ENCODE measurements at places on chromosomes 16 and 17. TPM values are rescaled to one million over a fixed set of nuclear protein-coding genes. Genes with fewer than 3 reads are reported as not detected.

Gene NUPR1
- polyA plus RNA-seq = 25.9 TPM

Gene SDR42E2
- polyA plus RNA-seq = not detected

Gene FKBP10
- polyA plus RNA-seq = 121 TPM

Gene NPW
- 1.2 TPM for polyA plus RNA-seq

Gene STAC2
- 0.16 TPM for polyA plus RNA-seq

Gene TP53TG3B
- not detected for polyA plus RNA-seq

Gene IGSF6
- polyA plus RNA-seq = not detected

Gene SLC2A4
- polyA plus RNA-seq = 0.17 TPM

Gene TP53TG3
- polyA plus RNA-seq = 0.96 TPM

Gene GALR2
- 0.59 TPM for polyA plus RNA-seq

Gene PRSS36
- 0.75 TPM for polyA plus RNA-seq

Gene KRT12
- polyA plus RNA-seq = not detected

DNA sequence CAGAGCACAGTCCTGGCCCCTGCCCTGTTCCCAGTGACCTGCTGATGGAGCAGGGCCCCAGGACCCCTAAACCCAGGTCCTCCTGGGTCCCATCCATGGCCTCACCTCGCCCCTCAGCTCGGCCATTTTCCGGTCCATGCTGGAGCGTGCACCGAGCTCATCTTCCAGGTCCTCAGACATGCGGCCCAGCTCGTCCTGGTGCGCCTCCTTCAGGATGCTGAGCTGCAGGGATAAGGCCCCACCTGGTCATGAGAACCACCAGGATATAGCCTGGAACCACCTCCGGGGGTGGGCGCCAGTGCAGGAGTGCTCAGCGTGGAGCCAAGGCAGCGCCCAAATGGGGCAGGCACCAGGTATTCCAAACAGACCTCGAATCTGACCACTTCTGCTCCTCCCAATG is 17.9 kb downstream of the CCDC102A start:
- DNase-seq = no peak

GRCh38 chr16:27174007-27174406 is 29.3 kb upstream of the KDM8 start:
- no peak for DNase-seq

- DNase-seq = no peak
These were observed 62.0 kb upstream of the MARCHF10 start for GRCh38 chr17:62870030-62870541.

DNA sequence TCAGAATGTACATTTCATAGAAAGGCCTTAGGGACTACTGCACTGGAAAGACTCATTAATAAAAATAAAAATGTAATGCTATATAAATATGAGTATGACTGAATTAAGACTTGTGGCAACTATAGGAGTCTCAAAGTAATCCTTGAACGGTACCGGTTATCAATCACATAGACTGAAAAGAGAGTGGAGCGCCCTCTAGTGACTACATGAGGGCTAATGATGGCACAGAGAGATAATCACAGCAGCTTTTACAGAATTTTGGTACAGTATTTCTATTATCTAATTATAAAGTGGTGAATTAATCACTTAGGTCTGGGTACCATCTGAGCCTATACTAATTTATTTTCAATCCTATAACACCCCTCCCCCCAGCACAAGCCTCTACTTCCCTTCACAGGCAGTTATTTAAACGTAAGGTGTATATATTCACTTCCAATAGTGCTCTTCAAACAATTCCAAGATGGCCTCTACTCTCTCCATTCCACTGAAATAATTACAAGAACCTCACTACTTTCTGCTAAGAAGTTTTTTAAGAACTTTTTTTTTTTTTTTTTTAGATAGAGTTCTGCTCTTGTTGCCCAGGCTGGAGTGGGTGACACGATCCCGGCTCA is 40.7 kb upstream of the ANKFY1 start:
- peak; percentile 52 for DNase-seq

DNA sequence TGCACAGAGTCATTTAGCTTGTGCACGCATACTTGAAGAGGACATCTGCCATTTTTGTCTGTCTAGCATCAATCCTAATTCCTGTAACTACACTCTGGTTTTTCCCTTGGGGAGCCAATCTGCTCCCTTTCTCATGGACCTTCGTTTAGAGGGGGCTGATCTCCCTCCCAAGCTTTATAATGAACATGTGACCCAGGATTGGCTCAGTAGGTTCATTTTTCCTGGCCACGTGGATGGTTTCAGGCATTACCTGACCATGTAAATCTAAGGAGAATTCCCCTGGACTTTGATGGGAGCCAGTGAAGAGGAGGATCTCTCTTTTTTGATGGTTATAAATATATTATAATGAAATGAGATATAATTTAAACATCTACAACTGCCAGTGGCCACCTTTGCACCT is 56.8 kb upstream of the HS3ST2 start:
- DNase-seq = no peak

GRCh38 chr16:11562411-11562810 is 24.3 kb downstream of the LITAF start:
- DNase-seq = no peak

GRCh38 chr17:510226-510917 is 157.8 kb upstream of the RPH3AL start:
- DNase-seq = no peak

DNA sequence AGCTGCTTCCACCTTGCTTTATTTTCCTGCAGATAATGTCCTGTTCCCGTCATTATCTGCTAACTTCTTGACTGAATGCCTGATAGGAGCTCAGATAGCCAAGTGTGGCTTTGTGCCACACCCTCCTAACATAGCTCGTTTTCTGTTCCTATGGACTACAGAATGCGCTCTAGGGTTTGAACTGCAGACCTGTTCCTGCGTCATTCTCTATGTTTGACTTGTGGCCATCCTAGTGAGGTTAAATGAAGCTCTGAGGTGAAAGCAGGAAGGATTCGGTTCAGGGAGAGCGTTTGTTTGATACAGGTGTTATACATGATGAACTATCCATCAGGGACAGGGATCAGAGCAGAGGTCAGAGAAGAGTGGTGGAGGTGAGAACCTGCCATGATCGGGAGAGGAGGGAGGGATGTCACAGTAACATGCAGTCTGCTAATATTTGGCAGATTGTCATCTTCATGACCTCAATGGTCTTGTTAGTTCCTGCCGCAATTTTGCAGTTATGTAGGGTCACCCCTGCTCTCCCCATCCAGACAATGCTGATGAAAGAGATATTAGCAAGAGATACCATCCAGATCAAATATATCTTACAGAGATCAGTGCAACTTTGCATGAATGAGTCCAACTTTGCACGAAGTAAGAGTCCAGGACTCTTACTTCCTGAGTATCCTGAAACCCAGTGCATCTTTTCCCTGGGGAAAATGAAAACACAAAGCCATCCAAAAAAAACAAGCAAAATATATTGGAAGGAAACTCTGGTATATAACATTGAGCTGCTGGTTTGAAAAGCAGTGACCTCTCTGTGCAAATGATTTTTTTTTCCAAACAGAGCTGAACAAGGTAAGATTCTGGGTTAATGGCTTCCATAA is 32.8 kb downstream of the MPHOSPH6 start:
- no peak for DNase-seq

- DNase-seq = no peak
These were observed 10.5 kb upstream of the KRT19 start for GRCh38 chr17:41538565-41538991.

GRCh38 chr16:84529607-84530006 is 25.1 kb upstream of the MEAK7 start:
- no peak for DNase-seq

DNA sequence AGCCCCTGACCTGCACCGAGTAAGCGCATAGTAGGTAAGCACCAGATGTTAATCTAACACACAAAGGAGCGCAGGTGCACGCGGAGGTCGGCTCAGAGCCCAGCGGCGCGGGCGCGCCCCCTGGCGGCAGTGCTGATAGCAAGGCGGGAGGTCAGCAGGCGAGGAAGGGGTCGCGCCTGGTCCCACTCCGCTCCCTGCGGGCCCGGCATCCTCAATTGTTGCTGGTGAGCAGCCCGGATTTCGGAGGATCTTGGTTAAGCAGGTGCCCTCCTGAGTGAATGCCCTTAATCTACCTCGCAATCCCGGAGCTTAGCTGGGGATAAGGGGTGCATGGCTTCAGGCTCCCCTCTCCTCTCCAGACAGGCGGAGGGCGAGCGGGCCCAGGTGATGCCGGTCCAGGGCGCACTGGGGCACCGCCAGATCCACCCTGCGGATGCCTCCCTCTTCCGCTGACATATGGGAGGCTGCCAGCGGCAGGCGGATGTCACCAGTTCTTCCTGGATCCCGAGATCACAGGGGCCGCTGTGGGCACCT is 4.0 kb upstream of the WNT3 start:
- no peak for DNase-seq

- peak; percentile 54 for DNase-seq
These were observed 8.2 kb upstream of the CSNK1D start for GRCh38 chr17:82281502-82282238.

DNA sequence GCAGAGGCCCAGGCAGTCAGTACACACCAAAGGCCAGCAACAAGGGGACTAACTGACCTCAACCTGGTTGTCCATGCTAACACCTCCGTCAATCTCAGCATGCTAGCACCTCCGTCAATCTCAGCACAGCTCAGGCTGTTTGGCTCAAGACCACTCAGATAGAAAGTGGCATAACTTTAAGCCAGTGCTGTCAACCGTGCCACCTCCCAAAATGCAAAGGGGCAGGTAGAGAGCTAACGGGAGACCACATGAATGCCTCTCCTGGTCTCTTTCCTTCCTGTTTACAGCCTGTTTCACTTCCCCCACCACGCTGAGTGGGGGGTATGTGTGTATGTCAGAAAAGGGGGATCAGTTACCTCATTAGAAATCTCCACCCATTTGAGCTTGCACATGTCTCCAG is 3.3 kb downstream of the UBTF start:
- DNase-seq = no peak

- no peak for DNase-seq
These were observed 30.5 kb downstream of the CDH13 start for GRCh38 chr16:82657239-82657638.

DNA sequence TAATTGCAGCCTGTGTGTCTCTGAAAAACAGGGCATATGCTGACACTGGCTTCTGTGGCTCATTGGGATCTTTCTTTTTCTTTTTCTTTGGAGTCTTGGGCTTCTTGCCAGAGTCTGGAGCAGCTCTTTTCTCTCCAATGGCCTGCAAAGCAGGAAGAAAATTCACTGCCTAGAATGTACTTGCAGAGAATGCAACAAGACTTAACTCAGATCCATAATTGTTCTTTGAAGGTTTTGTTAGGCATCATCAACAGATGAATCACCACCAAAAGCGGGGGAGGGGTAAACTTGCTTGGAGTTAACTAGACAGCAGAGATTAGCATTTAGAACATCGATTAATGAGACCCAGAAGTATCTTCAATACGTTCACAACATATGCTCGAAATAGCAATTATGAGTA is 100.9 kb downstream of the TOX3 start:
- DNase-seq = no peak

DNA sequence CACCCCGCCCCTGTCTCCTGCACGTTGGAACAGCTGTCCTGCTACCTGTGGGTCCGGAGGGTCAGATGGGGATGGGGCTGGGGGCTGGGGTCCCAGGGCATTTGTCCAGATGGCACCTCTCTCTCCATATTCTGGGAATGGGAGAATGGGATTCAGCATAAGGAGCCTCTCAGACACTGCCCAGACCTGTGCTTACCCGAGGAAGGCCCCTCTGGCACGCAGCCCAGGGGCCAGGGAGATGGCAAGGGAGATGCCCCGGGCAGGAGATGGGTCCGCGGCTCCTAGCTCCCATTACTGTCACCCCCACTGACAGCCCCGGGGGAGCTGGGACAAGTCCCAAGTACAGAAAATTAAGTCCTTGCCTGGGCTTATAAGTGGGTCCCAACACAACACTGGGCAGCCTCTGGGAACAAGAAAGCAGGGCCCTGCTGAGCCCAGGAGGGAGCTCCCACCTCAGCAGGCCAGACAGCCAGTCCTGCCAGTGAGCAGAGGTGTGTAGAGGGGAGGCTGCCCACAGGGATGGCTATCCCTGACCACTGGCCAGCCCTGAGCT is 1.8 kb downstream of the VASN start:
- peak; percentile 56 for DNase-seq

- DNase-seq = no peak
These were observed 348 bp downstream of the MPP2 start for GRCh38 chr17:43906951-43907424.

DNA sequence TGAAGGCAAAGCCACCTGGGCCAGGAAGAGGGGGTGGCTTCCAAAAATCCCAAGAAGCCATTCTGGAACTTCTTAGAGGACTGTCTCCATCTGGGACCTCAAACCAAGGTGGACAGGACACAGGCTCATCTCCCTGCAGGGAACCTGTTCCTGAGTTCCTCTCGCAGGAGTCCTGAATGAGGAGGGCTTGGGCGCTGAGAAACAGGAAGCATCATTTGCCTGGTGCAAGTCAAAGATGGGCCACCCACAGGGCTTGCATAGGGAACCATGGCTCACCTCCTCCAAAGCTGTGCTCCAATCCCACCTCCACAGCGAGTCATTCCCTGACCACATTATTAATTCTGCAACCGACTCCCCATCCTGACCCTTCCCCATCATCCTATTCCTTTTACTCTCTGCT is 55.0 kb upstream of the RPL38 start:
- no peak for DNase-seq

GRCh38 chr16:88333848-88334777 is 48.6 kb upstream of the ZNF469 start:
- DNase-seq = no peak

DNA sequence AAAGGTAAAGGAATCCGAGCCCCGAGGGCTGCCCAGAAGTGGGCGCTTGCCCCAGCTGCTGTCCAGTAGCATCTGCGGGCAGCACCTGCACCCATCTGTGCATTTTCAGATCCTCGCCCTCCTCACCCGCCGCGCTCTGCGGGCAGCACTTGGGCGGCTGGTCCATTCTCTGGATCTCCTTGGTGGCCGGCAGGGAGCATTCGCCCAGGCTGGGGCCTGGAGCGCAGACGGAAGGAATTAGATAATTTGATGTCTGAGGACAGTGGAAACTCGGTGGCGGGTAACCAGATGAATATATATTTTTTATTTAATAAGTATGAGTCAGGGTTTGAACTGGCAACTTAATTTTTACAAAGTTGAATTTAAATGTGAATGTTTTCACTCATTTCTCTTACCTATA is 88.5 kb downstream of the NPIPB11 start:
- peak; percentile 26 for DNase-seq

- DNase-seq = no peak
These were observed 119.7 kb downstream of the RAB11FIP4 start for GRCh38 chr17:31511195-31511578.

GRCh38 chr17:55452139-55452790 is 30.6 kb upstream of the MMD start:
- peak; percentile 50 for DNase-seq

- DNase-seq = no peak
These were observed 7.2 kb downstream of the CTF1 start for GRCh38 chr16:30903596-30903995.
